ENCODE measurements at places on chromosomes 1 and 21.

DNA sequence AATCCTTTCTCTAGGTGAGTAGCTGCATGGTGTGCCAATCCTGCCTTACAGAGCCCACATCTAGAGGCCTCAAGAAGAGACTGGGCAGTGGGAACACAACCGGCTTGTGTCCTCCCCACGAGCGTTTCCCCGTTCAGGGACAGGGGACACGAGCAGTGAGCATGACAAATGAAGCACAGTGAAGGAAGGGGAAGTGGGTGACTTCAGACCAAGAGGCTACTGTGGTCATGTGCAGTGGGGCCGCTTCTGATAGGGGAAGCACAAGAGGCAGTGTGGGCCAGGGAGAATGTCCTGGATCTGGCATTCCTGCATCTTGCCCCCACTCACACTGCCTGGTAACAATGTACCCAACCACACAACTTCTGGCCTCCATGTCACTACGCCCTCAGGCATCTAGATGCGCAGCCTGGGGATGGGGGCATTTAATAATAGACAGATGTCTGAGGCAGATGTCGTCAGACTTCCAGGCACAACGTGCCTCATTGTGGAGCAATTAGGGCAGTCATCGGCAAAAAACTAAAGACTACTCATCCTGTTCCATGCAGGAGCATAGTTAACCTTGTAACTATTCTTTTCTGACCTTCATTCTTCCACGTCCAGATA is 155.6 kb upstream of the NBPF11 start:
- no peak for DNase-seq

DNA sequence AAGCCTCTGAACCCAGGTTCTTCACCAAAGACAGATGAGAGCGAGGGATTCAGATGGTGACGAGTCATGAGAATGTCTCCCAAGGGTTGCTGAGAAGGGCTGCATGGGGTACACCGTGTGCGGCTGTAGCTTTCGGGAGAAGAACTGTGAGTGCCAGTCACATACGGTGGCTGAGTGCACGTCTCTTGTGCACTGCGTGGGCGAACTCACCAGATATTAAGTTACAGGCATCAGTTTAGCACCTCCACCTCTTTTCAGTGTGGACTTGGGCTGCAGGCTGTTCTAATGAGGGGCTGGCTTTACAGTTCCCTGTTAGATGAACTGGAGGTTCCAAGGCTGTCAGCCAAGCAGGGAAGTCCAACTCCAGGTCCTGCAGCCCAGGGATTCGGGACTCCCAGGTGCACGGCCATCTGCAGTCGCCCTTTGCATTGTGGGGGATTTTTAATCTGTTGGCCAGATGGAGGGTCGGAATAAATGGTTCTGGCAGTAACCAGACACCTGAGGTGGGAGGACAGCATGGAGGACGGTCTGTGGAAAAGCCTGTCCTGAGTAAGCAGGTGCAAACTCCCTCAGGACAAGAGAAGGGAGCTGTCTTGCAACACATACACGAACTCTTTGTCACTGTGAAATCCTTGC is 26.5 kb upstream of the AVPR1B start:
- no peak for DNase-seq

DNA sequence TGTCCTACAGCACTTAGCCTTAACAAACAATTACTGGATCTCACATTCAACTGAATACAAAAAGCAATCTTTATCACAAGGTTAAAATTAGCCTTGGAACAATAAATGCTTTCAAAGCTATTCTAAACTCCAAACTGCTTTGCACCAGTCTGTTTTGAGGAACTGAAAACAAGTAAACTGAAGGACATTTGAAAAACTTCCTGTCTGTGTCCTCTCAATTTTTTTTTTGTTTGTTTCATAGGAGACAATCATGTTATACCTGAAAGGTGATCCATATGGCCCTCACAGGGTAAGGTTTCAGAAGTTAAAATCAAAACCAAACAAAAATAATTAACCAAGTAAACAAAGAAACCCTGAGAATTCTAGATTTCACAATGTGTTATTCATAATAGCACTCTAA is 459.1 kb downstream of the DPYD start:
- no peak for DNase-seq

- no peak for DNase-seq
Observed at GRCh38 chr1:40930174-40930964, 49.1 kb upstream of the CTPS1 start.

- no peak for DNase-seq
Observed at GRCh38 chr21:38942748-38943211, 137.1 kb downstream of the ETS2 start.

GRCh38 chr21:21268061-21268471 is 269.9 kb downstream of the NCAM2 start:
- DNase-seq = no peak

- DNase-seq = no peak
Observed at GRCh38 chr21:45830720-45831366, 150.7 kb upstream of the COL6A1 start.

- no peak for DNase-seq
Observed at GRCh38 chr1:67371681-67372080, 58.5 kb downstream of the SERBP1 start.

GRCh38 chr1:201192261-201192788 is 1.7 kb downstream of the IGFN1 start:
- DNase-seq = no peak
